GM23248 (cell line): ENCODE measurements at places on chromosomes 12 and 14. TPM values are rescaled to one million over a fixed set of nuclear protein-coding genes. Genes with fewer than 3 reads are reported as not detected.

- no peak for DNase-seq
Observed at GRCh38 chr14:91004987-91005386, 55.5 kb downstream of the RPS6KA5 start.

- DNase-seq = no peak
Observed at GRCh38 chr12:92041742-92042141, 103.9 kb downstream of the BTG1 start.

DNA sequence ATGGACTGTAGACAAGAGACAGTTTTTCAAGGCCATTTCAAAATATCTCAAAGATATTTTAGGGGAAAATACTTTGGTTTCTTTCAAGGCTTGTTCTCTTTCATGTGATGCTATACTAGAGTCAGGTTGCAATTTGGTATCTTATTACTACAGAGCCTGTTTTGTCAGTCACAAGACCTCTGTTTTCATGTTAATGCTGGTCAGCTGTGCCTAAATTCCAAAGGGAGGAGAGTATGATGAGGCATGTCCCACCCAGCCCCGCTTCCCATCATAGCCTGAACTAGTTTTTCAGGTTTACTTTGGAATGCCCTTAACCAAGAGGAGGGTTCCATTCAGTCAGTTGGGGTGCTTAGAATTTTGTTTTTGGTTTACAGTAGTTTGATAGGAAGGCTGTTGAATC lies 52.6 kb downstream of the GPHB5 start:
- DNase-seq = no peak

DNA sequence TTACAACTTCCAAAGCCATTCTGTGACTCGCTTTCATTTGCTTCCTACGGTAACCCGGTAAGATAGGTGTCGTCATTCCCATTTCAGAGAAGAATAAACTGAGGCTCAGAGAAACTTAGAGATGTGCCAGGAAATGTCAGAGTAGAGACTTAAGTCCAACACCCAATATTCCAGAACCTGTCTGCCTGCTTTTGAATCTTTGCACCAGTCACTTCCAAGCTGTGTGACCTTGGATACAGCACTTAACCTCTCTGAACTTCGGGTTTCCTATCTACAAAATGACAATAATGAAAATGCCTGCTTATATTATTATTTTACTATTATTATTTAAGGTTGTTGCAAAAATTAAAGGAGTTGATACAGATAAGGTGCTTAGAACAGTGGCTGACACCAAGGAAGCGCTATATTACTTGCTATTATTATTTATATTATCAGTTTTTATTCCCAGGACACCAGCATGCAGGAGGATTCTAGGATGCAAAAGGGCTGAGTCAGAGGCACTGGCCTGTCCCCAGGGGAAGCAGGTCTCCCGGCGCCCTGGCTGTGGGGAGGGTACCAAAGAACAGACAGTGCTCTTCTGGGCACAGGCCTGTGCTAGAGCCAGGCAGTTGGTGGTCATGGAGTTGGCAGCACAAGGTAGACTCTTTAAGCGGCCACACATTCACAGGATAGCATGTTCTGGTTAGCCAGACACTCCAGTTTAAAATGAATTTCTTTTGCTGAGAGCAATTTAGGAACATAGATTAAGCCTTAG lies 5.4 kb downstream of the HSPB8 start:
- DNase-seq = peak; percentile 26

GRCh38 chr12:3557116-3557697 lies 66.2 kb downstream of the PRMT8 start:
- no peak for DNase-seq

GRCh38 chr12:87967871-87968270 lies 61.3 kb downstream of the C12orf50 start:
- no peak for DNase-seq

- DNase-seq = peak; percentile 63
Observed at GRCh38 chr14:56120091-56120691, 2.0 kb downstream of the PELI2 start.

- DNase-seq = peak; percentile 68
Observed at GRCh38 chr12:8544295-8544694, 3.6 kb upstream of the CLEC4E start.

- no peak for DNase-seq
Observed at GRCh38 chr14:74413627-74414026, 12.4 kb downstream of the SYNDIG1L start.

GRCh38 chr14:45084946-45085346 lies 1.0 kb downstream of the PRPF39 start:
- peak; percentile 58 for DNase-seq

GRCh38 chr12:127271776-127272175 lies 995.2 kb upstream of the TMEM132C start:
- no peak for DNase-seq

DNA sequence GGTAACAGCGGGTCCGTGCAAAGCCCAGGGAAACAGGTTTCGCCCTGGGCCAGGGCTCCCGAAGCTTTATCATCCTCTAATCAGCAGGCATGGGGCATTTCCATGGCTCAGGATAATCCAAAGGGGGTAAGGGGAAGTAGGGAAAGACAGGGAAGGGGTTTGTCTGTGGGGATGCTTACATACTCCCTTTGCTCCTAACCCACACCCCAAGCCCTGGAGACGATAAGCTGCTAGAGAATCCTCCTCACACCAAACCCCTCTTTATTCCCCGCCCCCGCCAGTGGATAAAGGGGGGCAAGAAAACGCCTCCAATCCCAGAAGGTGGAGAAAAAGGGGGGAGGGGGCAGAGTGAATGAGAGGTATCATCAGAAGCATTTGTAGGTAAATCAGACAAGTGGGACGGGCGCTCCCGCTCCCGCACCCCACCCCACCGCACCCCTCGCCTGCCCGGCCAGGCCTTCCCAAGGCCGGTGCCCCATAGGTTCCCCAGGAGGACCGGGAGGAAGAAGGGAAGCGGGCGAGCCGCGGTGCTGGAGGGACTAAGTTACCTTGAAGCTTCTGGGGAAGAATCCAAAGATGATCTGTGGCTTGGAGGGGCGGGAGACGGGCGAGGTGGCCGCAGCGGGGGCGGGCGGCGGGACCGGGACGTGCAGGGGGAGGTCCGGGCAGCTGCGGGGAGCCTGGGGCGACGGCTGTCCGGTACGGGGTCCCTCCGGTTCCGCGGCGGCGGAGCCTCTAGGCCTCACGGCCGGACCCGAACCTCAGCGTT lies 762 bp downstream of the PPP2R5E start:
- peak; percentile 65 for DNase-seq

- no peak for DNase-seq
Observed at GRCh38 chr14:79415726-79416125, 795.6 kb downstream of the DIO2 start.

DNA sequence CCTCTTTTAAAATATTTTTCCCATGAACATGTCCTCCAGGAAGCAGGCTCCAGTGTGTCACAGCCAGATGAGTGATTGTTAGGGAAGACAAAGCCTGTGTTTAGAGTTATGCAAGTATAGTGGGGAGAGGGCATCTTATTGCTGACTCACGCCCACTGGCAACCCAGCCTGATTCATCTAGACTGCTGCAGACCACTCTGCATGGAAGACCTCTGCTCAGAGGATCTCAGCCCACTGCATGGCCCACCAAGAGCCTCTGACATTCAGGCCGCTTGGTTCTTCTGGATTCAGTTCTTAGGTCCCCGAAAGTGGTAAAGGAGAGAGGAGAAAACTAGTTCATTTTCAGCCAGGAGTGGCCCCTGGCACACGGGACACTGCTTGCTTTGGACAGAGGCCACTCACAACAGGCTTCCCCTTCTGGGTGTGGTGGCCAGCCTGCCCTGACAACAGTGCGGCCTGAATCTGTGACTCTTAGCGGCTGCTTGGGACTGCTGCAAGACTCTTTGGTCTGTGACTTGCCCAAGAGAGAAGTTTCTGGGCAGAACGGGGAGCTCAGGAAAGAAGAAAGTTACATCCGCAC lies 266.3 kb downstream of the ZFP36L1 start:
- DNase-seq = peak; percentile 67

DNA sequence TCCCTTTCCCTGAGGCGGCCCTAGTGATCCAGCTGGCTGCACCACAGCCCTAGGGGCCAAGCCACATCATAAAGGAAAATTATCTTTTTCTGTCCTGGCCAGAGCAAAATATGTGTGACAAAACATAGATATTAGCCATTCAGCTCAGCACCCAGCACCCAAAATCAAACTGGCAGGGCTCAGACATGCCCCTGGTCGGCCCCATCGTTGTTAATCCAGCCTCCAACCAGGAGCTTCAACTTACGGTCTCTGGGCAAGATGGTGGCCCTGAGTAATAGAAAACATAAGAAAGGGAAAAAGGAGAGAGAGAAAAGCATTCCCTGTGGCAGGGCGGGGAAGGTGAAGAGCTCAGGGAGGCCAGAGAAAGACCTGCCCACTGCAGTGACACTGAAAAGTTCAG lies 111.9 kb downstream of the EML1 start:
- no peak for DNase-seq

DNA sequence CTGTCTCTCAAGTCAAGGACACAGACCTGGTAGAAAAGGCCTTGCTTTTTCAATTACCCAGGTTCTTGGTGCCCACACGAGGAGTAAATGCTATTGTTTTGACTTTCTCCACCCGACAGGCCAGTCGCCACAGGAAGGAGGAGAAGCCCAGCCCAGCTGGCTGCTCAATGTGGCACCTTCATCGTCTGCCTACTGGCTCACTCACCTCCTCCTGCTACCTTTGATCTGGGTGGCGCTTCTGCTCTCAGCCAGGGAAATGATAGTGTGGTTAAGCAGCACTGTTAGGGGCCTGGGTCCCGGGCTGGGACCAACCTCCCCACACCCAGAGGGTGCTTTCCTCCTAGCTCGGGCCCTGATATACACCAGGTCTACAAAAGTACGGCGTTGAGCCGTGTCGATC lies 75.0 kb upstream of the FZD10 start:
- DNase-seq = no peak

DNA sequence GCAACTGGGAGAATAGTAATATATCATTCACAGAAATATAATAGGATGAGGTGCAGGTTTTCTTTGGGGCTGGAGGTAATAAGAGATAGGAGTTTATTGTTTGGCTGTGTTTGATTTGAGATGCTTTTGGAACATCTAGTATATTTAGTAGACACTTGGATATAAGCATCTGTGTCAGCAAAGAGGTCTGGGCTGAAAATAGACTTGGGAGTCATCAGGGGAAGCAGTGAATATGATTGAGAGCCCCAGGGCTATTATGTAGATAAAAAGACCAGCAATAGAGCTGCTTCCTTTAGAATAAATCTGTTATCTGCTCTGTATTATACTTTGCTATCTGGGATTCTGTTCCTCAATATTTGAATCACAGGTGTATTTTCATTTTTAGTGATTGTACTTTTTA lies 36.6 kb downstream of the SPATA7 start:
- DNase-seq = peak; percentile 17

DNA sequence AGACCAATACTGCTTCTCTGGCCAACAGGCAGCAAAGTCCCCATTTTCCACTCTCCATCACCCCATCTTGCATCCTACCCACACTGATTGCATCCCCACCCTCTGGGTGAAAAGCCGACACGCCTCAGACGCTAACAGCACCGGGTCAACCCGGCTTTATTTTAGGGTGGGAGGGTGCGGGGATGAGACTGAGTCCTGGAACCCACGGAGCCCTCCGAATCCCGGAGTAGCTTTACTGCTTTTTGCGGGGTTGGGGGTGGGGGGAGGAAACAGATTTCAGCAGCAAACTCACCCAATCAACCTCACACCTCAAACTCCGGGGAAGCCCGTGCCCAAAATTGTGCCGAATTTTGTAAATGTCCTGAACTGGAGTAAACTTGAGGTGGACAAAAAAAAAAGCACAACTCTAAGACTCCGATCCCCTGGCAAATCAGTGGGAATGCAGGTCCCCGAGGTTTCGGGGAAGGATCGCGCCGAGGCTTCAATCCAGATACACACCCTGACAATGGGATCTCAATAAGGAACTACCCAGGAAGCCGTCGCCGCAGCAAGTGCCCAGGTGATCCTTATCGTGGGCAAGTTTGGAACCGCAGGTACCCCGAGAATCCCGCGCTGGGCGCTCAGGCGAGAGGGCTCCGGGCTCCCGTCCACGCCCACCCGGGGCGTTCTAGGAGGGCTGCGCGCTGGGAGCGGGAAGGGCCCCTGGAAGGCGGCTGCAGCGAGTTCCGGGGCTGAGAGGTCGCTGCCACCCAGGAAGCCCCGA lies 1.1 kb downstream of the GCH1 start:
- DNase-seq = peak; percentile 28

DNA sequence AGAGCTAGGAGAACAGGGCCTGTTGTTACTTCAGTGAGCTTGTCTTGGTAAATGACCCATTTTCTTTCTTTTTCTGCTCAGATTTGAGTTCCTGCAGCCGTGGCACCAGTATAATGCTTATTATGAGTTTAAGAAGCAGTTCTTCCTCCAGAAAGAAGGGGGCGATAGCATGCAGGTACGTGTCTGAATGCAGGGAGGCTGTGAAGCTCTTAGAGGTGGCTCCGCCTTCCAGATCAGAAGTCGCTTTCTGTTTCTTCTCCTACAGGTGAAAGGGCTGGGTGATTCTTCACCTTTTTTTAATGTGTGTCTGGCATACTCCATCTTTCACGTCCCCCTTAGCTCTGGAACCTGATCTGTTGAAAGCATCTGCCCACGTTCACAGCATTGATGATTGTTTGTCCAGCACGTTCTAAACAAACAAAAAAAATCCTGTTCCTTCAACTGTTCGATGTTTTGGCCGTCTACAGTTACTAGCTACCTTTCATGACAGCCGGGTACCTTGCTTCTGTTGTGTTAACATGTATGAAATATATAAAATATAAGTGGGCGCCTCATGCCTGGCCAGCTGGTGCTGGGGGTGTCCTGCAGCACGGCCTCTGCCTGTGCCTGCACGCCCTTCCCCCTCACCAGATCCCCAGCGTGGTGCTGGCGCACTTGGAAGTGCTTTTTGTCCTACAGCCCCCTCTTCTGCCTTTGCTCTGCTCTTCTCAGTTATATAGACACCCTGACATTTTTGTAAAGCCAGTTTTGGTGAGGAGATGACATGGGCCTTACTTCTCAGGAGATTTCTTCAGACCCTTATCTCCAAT lies 44.6 kb downstream of the SFSWAP start:
- DNase-seq = peak; percentile 39

DNA sequence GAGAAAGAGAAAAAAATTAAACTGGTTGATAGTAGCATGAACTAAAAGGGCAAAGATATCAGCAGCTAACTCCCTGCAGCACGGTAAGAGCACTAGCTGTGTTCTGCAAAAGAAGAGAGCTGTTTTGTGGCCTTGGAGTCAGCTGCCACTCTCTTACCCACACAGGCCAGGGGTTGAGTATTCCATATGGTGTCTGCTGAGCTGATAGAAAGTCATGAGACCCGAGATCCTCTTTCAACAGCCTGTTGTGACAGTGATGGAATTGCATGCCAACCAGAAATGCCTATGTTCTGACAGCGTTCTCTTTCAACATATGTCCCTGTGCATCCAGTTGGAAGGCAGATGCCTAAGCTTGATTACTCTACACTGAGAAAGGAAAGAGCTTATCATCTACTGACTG lies 39.9 kb downstream of the TMTC1 start:
- DNase-seq = peak; percentile 78

GRCh38 chr14:105500726-105501101 lies 9.7 kb downstream of the TEDC1 start:
- DNase-seq = no peak

- DNase-seq = peak; percentile 27
Observed at GRCh38 chr12:110754101-110754793, 11.6 kb upstream of the PPP1CC start.

Gene TSPAN19
- total RNA-seq = not detected in 2 replicates

Gene SLCO1C1
- not detected in 2 replicates for total RNA-seq

Gene CLEC4C
- total RNA-seq = not detected in 2 replicates

Gene PELI2
- 1.2 and 12.3 TPM in 2 replicates for total RNA-seq

Gene INSM2
- total RNA-seq = not detected in 2 replicates

Gene KRT8
- total RNA-seq = 5.5 and 12.9 TPM in 2 replicates

Gene EFS
- total RNA-seq = 8.6 and 17.3 TPM in 2 replicates

Gene DIO3
- not detected in 2 replicates for total RNA-seq

Gene RNASE3
- total RNA-seq = not detected in 2 replicates

Gene FAM186B
- 0.22 and 1.4 TPM in 2 replicates for total RNA-seq

Gene CLEC1B
- not detected in 2 replicates for total RNA-seq

Gene HSPA2
- 28.1 and 28.9 TPM in 2 replicates for total RNA-seq

Gene KIF5A
- total RNA-seq = under 0.01 and 0.11 TPM in 2 replicates
